CD4-positive, alpha-beta T cell (primary cell): ENCODE measurements at places on chromosomes 5 and 9. TPM values are rescaled to one million over a fixed set of nuclear protein-coding genes. Genes with fewer than 3 reads are reported as not detected.

MYMK gene
- not detected for total RNA-seq

HMMR gene
- total RNA-seq = 0.42 TPM

TUBB4B gene
- 93.8 TPM for total RNA-seq

F2RL1 gene
- 2.1 TPM for total RNA-seq

DNA sequence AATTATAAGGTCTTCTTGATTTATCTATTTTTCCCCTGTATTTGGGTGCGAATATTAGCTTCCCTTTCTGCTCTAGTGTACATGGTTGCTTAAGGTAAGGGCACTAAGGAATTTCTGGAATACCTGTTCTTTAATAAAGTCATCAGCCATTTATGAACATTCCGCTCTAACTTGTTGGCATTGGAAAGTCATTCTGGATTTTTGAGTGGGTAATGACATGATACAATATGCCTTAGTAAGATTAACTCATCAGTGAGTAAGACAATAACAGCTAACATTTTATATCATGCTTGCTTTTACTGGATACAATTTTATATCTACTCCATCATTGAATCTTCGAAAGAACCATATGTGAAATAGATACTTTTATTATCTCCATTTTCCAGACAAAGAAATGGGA lies 196.1 kb downstream of the ARRDC3 start:
- no peak for DNase-seq

GRCh38 chr9:69206047-69206446 lies 32.0 kb downstream of the TJP2 start:
- DNase-seq = no peak

DNA sequence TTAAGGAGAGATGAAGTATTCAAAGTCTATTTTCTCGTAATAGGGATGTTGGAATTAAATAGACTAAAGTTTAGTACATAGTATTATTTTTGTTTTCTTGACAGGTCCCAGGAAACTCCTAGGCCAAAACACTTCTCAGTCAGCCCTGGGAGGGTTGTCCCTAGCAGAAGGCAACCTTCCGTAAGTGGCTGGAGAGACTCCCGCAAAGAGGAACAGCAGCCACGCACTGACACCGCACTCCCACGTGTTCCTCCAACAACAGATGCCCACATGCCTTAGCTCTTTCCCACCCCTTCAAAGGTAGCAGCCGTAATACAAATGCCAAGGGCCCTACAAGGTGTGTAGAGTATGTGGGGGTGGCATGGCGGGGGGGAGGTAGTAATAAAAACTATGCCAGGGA lies 28.4 kb downstream of the PCDHGC5 start:
- no peak for DNase-seq

- no peak for DNase-seq
Measured at GRCh38 chr5:178330791-178331404, 98.3 kb upstream of the PHYKPL start.

DNA sequence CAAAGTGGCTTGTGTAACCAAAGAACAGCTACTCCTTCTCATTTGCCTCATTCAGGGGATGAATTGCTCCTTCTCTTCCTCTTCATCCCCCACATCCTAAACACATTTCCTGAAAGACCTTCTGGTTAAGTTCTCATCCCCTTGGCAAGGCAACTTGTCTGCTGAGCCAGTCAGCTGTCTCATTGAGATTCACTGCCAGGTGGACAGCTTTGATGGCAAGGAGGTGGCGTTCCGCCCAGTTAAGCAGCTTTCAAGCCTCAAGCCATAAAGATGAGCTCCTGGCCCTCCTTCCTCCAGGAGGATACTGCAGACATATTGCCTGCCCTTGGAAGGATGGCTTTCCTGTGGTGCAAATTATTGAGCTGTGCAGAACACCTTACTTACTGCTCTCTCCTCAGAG lies 448.6 kb upstream of the MPDZ start:
- no peak for DNase-seq

DNA sequence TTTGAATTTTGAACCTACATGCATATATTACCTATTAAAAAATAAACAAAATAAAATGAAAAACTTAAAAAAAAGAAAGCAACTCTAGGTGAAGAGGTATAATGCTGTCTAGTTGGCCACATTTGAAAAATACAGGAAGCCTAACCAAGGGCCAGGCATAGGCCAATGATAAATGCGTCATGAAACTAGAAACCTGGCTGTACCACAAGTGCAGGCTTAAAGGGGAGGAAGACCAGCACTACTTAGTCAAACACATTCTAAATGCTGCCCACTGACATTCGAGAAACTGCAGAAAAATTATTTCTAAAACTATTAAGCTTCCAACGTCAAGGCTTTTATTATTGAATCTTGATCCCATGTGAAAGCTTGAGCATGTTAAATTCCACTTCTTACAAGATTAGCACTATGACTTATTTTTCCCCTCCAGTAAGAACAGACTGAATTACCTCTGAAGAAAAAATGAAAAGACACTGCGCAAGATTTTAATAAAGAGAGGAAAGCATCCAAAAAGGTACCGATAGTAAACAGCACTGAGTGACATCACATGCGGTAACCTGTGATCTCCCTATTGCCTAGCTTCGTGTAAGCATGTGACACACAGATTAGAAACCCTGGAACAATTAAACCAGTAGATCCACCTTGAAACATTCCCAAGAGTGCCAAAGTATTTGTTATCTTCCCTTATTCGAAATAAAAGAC lies 16.2 kb downstream of the CDC14B start:
- no peak for DNase-seq

- DNase-seq = no peak
Measured at GRCh38 chr5:142823806-142824205, 53.6 kb downstream of the ARHGAP26 start.

- no peak for DNase-seq
Measured at GRCh38 chr9:114280636-114281472, 42.0 kb upstream of the ORM1 start.

DNA sequence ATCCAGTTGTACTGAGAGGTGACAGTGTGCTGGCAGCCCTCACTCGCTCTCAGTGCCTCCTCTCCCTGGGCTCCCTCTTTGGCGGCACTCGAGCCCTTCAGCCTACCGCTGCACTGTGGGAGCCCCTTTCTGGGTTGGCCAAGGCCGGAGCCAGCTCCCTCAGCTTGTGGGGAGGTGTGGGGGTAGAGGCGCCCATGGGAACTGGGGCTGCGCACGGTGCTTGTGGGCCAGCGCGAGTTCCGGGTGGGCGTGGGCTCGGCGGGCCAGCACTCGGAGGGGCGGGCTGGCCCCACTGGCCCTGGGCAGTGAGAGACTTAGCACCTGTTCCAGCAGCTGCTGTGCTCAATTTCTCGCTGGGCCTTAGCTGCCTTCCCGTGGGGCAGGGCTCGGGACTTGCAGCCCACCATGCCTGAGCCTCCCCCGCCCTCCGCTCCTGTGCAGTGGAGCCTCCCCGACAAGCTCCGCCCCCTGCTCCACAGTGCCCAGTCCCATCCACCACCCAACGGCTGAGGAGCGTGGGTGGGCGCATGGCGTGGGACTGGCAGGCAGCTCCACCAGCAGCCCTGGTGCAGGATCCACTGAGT lies 342.2 kb upstream of the ZNF608 start:
- DNase-seq = no peak

- DNase-seq = no peak
Measured at GRCh38 chr9:103410059-103410458, 414.9 kb downstream of the CYLC2 start.

- no peak for DNase-seq
Measured at GRCh38 chr9:132630811-132631210, 39.0 kb downstream of the DDX31 start.

- no peak for DNase-seq
Measured at GRCh38 chr5:53733853-53734252, 173.4 kb downstream of the NDUFS4 start.

DNA sequence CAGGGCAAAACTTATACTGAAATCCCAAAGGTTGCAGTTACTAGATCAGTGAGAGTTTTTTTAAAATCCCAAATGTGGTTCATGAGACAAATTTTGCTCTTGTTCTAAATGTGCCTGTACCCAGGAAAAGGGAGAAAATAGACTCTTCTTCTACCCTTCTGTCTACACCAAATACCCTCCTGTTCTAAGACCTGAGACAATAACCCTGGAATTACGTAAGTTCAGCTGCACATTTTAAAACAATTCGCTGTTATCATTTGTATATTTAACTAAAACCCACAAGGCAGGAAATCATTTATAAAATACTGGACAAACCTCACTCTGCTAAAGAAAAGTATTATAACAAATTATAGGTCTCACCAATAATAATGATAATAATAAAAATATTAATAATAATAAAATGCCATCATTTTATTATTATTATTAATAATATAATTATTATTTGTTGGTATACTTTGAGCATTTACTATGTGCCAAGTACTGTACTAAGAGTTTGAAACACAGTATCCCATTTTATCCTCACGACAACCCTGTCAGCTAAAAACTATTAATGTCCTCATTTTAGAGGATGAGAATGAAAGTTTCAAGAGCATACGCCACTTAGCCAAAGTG lies 49.8 kb upstream of the AFAP1L1 start:
- DNase-seq = no peak

DNA sequence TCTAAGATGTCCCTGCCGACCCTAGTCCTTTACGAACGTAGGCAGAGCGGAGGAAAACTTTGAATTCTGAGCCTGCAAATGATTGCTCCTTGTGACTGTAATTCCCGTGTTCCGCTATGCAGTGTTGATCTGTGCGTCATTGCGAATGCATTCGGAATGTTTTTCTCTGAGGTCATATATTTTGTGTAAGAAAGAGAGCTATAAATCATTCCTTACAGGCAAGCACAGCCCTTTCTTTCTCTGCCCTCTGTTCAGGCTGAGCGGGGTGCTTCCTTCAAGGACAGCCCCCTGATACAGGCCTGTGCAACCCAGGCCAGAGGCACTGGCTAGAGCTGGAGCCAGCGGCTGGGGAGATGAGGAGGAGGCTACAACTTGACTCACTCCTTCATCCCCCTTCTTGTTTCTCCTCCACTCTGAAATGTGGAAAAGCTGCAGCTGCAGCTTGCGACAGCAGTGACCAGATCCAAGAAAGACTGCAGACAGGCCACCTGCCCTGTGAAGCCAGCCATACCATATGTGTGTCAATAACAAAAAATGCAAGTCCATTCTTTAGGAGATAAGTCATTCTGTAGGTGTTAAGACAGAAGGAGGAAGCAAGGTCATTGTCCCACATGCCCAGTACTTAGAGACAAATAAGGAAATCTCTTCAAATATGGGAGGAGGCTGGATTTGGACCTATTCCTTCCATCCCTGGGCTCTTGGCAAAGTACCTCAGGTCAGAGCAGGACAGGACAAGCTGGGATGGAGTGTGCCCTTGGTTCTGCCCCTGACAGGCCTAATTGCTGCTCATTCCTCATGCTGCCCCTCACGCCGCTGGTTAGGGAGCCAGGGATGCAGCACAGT lies 345.7 kb upstream of the WWC1 start:
- no peak for DNase-seq

DNA sequence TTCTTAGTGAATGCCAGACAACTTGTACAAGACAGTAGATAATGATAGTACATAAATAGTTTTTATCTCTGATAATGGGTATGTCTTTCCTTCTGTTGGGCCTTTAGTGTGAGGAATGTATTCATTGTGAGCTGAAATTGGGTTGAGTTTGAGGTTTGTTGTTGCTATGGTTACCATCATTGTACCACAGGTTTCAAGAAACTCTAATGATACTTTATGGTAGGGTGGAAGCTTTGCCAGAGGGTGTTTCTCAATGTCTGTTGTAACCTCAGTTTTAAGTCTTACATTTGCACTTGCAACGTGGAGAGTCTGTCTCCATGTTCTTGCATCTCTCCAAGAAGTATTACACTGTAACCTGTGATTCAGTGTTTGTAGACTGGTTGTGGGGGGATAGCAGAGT lies 1550.1 kb downstream of the MAT2B start:
- no peak for DNase-seq

GRCh38 chr9:134101623-134102149 lies 33.9 kb upstream of the BRD3 start:
- no peak for DNase-seq

DNA sequence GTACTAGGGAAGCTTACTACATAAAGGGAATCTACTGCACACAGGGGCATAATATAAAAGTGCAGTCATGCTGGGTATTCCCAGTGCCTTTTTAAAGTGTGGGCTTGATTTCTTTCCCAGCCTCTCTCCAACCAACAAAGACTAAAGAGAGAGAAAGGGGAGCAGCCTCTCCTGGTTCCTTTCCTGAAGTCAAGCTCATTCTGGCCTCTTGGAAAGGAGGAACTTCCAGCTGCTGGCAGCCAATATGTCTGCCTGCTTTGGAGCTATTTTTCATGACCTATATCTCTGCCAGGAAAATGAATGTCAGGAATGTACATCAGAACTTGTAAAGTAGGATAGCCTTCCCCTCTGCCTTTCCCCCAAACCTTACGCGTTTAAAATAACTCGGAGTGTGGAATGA lies 57.1 kb downstream of the RAB3C start:
- DNase-seq = no peak

DNA sequence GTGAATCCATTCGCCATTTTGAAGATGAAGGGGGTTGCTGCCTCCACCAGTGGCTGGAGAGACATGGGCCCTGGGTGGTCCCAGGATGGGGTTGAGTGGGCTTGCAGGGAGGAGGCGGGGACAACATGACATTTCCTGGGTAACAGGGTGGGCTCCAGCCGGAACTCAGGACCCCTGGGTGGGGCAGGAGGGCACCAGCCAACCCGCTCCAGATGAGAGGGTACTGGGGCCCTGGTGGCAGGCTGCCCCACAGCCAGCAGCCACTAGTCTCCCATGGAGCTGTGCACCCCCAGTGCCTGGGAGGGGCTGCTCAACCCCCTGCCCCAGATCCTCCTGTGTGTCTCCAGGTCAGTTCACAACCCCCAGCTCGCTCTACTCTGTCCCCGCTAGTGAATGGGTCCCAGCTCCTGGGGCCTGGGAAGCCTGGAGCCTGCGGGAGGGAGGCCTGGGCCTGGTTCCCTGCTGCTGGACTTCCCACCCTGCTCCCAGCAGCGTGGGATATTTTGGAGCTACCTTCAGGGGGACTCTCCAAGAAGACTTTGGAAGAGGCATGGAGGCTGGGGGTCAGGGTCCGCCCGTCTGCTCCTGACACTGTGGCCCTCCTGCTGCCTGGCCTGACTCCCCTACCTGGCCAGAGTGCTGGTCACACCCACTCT lies 55.9 kb downstream of the AHRR start:
- DNase-seq = no peak
